ENCODE measurements at places on chromosomes 1 and 21.

DNA sequence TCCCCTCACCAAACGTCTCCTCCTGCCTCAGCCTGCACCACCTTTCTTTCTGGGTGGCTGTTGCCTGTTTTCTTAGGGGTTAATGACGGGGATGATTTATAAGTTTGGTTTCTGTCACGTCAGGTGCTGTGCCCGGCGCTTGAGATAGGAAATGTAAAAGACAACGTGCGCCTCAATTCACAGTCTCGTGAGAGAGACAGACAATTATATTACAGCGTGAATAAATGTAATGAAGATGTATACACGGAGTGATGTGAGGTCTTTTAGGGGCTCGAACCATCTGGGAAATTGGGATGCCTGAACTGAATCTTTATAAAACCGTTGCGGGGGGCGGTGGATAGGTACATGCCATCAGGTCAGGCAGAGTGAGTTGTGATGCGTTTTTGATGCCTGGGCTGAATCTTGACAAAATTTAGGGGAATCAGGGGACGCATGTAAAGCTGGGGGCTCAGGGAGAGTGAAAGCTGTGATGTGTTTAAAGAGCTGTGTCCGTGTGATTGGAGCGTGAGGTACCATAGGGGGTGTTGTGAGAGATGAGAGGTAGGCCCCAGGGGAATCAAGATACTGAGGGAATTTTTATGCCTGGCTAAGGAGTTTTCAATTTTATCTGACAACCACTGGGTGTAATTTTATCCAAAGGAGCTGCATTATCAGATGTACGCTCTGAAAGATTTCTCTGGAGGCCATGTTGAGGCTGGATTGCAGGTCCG, 831 bp downstream of the TIPRL start:
- DNase-seq: no peak

GRCh38 chr1:58931756-58932155, 147.9 kb upstream of the JUN start:
- DNase-seq: no peak

DNA sequence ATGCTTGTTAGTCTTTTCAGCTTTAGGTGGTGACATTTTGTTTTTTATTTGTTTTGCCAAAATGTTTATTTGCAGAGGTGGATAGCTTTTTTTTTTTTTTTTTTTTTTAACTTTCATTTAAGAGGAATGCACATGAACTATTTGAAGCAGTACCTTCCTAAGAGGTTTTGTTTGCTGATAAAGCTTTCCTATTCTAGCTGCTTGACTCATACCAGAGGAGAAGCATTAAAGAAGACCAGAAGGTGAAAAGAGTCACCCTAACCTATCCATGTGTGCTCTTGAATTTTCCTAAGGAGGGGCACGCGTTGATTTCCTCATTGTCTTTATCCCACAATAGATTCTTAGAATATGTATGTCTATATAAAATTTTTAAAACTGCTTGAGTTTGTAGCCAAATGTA, 57.7 kb downstream of the PRDM2 start:
- DNase-seq: no peak

DNA sequence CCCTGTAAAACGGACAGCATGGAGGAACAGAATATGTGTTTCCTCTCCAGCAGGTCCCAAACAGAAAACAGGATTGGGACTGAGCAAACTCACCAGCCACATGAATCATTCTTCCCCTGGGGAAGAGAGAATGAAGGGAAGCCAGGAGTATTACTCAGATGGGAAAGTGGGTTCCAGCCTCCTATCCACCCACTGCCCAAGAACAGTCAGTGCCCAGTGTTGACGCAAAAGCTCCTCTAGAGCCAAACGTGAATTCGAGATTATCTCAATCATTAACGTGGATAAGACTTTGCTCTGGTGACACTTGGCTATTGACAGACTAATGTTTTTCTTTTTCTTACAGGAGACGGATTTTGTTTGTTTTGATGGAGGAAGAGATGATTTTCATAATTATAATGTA, 9.3 kb downstream of the MIA3 start:
- DNase-seq: no peak

- DNase-seq: peak; percentile 80
These were observed at the start of gene SLC39A1 for GRCh38 chr1:153963030-153963849. TSS of gene SLC39A1 (minus strand) at chr1:153963537. CDS start at chr1:153962715, 822 bp downstream.

GRCh38 chr1:228109962-228110488, 926 bp upstream of the MRPL55 start:
- no peak for DNase-seq

GRCh38 chr1:118099686-118100085, 85.3 kb downstream of the SPAG17 start:
- DNase-seq: no peak

- DNase-seq: no peak
These were observed 15.9 kb downstream of the NUF2 start for GRCh38 chr1:163337631-163338030.

DNA sequence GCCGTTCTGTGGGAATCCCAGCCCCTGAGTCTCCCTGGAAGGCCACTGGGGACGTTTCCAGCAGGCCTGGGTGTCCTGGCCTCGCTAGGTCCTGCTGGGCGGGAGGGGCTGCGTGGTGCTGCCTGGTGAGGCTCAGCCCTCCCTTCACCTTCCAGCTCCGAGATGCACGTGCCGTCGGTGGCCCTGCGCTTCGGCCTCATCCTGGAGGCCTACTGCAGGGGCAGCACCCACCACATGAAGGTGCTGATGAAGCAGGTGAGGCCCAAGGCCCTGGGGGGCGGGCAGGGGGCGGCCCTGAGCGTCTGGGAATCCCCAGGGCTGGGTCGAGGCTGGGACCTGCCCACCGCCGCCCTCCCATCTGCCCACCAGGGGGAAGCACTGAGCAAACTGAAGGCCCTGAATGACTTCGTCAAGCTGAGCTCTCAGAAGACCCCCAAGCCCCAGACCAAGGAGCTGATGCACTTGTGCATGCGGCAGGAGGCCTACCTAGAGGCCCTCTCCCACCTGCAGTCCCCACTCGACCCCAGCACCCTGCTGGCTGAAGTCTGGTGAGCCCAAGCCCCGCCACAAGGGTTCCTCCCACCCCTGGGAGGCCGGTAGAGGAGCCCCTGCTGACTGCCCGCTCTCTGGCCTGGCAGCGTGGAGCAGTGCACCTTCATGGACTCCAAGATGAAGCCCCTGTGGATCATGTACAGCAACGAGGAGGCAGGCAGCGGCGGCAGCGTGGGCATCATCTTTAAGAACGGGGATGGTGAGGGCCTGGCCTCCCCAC, 70.3 kb downstream of the PIK3CD start:
- DNase-seq: no peak

DNA sequence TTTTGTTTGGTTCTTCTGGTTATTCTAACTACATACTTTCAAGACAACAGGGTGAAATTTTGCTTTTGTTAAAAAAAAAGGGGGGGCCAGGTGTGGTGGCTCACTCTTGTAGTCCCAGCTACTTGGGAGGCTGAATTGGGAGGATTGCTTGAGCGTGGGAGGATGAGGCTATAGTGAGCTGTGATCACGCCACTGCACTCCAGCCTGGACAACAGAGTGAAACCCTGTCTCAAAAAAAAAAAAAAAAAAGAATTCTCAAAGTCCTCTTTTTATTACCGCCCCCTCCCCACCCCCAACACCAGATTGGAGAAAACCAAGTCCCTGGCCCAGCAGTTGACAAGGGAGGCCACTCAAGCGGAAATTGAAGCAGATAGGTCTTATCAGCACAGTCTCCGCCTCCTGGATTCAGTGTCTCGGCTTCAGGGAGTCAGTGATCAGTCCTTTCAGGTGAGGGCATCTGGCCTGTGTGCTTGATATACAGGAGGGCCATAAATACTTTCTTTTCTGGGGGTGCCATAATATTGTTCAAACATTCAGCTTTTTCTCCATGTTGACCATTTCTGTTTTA, 50.2 kb downstream of the LAMC2 start:
- DNase-seq: no peak

- DNase-seq: no peak
These were observed 51.1 kb upstream of the KLHDC7A start for GRCh38 chr1:18429654-18430053.

DNA sequence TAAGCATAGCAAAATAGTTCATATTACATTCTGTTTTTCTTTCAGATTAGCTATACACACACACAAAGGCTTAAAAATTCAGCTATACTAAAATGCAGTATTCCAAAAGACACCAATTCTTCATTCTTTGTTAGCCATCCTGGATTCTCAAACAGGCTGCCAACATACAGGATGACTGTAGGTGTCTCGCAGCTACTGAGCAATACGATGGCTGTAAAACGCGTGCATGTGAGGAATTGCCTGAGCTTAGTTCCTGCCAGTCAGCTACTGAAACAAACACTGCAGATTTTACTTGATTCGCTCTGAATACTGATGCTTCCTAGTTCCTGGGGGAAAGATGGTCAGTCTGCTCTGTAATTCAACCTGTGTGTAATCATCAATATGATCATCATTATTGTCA, 24.7 kb upstream of the HMGN1 start:
- no peak for DNase-seq

DNA sequence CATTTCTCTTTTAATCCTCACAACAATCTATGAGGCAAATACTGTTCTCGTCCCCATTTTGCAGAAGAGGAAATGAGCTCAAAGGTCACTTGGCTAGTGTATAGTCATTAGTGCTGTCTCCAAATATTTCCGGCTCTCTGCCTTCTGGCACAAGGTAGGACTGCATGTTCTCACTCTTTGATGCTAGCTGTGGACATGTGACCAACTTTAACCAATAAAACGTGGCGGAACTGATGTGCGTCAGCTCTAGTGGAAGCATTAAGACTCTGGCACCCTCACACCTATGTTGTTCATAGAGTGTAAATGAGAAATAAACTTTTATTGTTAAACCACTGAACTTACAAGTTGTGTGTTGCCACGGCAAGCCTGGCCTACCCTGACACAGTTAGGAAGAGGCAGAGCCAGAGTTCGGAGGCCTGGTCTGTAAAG, 5.0 kb upstream of the KIF21B start:
- DNase-seq: no peak

- no peak for DNase-seq
These were observed 311.6 kb downstream of the DISC1 start for GRCh38 chr1:231938211-231938610.

GRCh38 chr1:34376531-34376930, 199.8 kb downstream of the C1orf94 start:
- DNase-seq: no peak

DNA sequence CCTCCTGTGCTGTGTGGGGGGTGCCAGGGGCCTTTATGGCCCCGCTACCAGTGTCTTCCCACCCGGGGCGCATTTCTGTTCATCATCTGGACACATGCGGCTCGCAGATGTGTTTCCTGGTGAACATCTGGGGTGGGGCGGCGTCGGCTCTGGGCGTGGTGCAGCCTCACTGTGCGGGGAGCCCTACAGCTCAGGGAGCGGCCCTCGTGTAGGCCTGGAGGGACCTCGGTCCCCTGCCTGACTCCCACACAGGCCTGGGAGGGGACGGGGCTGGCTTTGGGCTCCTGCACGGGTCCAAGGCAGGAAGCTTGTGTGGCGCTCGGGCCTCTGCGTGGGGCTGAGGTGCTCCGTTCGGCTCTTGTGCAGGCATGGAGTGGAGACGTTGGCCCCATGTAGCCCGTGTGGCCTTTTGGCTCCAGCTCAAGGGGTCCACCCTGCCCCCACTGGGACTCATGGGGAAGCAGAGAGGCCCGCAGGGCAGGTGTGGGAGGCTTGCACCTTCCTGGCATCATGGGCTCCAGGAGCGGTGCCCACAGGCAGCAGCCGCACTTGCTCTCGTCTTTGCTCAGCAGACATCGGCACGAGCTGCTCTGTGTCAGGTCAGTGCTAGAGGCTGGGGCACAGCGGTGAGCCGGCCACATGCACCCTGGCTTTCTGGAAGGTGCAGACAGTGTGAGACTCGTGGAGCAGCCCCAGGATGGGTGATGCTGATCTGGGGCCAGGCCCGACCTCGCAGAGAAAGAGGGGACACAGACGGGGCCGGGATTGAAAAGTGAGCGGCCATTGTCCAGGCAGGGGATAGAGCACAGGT, 90.1 kb upstream of the ACTRT2 start:
- DNase-seq: no peak

DNA sequence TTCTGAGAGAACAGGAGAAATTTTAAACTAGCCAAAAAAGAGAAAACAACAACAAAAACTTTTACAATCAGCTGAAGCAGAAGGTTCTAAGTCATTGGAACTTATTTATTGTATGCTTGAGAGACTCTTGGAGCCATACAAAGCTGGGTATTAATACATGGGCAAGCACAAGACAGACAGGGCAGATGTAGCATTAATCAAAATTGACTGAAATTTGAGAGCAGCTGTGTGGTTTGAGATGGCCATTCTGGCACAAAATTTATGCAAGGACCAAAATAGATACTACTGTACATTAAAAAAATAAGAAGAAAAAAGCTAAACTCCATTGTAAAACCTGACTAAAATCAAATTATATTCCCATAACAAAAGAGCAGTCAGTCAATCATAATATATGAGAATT, 892.5 kb downstream of the PLA2G4A start:
- no peak for DNase-seq

DNA sequence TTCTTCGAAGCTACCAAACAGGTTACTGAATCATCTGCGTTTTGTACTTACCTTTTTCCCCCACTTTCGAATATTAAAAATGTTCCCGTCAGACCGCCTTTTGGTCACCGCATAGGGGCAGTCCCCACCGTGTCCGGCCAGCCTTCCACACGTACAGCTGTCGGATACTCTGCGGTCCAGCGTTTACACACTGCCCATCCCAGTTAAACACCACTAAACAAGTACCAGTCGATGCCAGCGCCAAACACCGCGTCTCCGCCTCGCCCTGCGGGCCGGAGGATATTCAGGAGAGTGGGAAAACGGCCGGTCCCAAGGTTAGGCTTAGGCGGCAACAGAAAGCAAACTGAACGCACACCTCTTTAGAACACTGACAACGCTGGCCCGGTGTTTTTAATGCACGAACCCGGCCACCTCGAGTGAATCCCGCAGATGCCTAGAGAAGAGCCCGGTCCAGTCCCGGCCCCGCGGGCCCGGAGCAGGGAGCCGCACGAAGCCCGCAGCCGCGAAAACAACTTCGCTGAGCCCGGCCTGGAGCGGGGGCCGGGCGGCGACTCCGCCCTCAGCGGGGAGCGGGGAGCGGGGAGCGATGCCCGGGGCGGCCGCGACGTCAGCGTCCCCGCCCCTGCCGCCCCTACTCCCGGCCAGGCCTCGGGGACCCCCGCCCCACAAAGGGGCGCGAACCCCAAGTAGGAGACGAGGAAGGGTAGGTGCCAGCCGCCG, 730 bp upstream of the PHF13 start:
- no peak for DNase-seq

DNA sequence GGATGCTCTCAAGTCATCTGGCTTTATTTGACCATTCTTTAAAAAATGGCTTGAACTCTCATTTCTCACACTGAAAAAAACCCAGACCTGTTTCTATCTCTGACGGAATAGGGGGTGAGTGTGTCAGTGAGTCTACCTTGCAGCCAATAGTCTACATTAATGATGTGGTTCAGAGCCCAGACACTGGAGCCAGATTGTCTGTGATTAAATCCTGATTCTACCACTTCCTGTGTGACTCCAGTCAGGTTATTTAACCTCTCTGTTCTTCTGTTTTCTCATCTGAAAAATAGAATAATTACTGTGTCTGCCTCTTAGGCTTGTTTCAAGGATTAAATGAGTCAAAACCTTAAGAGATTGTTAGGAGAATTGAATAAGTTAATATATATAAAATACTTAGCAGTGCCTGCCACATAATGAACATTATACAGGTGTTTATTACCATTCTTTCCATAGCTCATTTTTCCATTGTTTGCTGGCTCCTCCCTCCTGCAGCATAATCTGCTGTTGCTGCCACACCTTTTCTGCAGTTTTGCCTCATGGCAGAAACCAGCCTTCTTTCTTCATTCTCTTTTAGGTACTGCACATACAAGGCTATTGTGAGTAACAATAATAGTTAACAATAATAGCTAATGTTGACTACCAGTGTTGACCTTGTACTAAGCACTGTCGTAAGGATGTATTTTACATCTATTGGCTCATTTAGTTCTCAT, 157.6 kb upstream of the IVNS1ABP start:
- no peak for DNase-seq

GRCh38 chr1:163346326-163346870, 24.6 kb downstream of the NUF2 start:
- DNase-seq: no peak
